ENCODE measurements at places on chromosomes 1 and 21.

DNA sequence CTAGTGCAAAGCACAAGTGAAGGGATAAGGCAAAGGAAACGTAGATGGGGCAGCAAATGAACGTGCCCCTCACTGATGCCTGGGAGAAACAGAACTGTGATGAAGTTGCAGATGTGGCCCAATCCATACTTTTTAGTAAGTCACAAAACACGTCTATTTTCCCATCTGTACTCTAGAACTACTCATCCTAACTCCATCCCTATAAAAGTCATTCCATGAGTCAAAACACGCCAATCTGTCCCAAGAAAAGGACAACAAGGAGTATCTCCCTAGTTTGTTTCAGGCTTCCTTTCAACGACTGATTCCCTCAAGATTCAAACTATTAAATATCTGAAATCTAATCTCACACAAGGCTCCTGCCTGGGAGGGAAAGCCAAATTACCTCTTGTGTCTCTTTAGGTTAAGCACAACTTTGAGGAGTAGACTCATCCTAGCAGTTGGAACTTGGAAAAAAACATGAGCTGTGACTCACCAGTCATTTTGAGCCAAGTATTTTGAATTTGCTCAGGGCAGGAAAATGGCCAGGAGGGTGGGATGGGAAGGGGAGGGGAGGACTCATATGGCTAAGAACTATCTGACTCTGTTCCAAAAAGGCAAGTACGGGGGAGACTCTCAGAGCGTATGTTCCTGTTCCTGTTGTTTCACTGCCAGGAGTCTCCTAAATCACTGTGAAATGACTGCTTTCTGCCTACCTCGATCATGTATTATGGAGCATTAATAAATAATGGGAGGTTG lies 214.5 kb upstream of the CAMK1G start:
- DNase-seq = no peak

DNA sequence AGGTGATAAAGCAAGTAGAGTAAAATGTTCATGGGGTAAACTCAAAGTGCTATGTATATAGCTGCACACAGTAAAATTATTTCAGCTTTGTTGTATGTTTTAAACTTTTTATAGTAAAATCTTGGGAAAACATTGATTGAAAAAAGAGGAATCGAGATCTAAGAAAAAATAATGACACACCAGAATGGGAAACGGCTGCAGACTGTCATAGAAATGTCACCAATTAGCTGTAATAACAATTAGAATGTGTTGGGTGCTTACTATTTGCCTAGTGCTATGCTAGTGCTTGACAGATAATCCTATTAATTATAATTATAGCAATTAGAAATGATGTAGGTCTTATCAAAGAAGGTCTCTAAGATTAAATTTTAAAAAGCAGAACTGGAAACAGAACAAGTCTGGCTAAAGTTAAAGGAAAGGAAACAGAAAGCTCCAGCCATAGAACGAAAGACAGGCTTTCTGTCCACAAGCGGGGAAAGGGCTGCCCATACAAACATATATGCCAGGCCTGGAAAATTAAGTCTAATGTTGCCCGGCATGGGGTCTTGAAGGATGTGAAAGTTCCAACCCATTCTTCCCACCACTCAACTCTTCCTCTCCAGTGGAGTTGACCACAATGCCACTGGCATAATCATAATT lies 5.0 kb downstream of the PCNX2 start:
- no peak for DNase-seq

- no peak for DNase-seq
These were observed 19.5 kb upstream of the ARHGEF10L start for GRCh38 chr1:17520041-17520440.

GRCh38 chr21:30437010-30437565 lies 3.0 kb upstream of the KRTAP15-1 start:
- DNase-seq = no peak

DNA sequence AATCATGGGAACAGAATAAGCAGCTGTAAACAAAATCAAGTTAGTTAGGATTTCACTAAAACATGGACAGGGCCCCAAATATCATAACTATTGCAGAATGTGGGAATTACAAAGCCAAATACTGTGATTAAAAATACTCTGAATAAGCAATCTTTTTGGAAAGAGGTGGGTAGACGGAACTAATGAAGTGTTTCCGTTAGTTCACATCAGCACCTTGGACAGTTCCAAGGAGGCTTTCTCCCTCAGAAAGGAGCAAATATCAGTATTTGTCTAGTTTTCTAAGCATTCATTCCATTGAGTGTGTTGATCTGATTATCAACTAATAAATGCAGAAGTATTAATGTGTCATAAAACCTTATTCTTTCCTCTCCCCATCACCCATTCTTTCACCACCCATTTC lies 97.4 kb downstream of the FAM78B start:
- no peak for DNase-seq

DNA sequence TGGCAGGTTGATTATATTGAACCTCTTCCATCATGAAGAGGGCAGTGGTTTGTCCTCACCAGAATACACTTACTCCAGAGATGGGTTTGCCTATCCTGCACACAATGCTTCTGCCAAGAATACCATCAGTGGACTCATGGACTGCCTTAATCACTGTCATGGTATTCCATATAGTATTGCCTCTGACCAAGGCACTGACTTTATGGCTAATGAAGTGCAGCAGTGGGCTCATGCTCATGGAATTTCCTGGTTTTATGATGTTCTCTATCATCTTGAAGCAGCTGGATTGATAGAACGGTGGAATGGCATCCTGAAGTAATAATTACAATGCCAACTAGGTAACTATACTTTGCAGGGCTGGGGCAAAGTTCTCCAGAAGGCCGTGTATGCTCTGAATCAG lies 16.6 kb upstream of the GBP6 start:
- no peak for DNase-seq
